ENCODE measurements at places on chromosomes 2 and 18.

DNA sequence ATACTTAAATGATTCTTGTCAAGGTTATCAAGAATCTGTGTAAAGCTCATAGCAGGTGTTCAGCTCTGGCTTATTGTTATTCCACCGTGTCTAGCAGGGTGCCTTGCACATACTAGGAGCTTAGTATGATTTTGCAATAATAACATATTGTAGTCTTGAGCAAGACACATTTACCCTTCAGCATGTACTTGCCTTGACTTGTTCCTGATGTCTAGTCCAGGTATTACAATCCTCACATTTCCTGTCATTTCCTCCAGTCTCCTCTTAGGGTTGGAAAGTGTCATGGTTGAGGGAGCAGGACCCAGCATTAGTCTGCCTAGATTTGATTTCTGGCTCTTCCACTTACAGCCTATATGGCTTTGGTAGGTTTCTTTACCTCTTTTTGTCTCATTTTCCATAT is 246.1 kb downstream of the RAD51AP2 start:
- no peak for DNase-seq

DNA sequence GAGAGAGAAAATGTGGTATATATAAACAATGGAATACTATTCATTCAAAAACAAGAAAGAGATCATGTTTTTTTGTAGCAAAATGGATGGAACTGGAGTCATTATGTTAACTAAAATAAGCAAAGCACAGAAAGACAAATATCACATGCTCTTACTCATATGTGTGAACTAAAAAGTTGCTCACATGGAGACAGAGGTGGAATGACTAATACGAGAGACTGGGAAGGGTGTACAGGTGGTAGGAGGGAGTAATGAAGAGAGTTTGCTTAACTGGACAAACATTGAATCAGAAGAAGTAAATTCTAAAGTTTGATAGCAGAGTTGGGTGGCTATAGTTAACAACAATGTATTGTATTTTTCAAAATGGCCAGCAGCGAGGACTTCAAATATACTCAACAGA is 1080.7 kb upstream of the CHAC2 start:
- no peak for DNase-seq

- peak; percentile 62 for DNase-seq
These were observed at the start of gene CYP27A1 for GRCh38 chr2:218781691-218782527. Gene CYP27A1, plus strand, starts transcription at chr2:218782147. Its CDS starts 36 bp downstream, at chr2:218782183.

DNA sequence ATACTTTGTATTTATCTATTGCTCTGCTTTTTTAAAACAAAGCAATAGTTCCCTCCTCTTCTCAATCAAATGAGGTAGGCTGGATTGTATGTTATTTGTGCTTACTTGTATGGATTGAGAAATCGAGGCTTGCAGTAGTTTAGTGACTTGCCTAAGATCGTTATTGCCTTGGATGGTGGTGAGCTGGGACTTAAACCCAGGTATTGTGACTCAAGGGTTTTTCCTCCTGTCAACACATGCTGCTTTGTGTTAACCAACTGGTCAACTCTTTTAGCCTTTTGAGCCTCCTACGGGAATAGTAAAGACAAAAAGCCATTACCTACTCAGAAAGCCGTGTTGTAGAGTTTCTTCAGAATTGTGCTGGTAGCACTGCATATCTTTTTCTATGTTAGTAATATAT is 95.2 kb upstream of the THUMPD2 start:
- no peak for DNase-seq

DNA sequence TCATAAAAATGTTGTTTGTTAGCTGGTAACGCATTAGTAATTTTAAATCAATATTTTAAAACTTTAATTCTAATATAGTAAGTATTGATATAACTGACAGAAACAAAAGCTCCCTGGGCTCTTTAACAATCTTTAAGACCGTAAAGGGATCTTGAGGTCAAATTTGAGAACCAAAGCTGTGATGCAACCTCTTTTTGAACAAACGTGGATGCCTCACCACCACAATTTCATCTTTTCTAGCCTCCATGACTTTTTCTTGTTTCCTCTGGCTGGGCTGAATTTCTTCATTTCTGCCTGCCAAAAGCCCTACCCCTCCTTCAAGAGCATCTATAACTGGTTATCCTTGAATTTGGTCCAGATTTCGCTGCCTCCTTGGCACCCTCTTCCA is 563 bp upstream of the POLE4 start:
- no peak for DNase-seq

- peak; percentile 19 for DNase-seq
These were observed 586 bp downstream of the STK16 start for GRCh38 chr2:219245899-219246230.

DNA sequence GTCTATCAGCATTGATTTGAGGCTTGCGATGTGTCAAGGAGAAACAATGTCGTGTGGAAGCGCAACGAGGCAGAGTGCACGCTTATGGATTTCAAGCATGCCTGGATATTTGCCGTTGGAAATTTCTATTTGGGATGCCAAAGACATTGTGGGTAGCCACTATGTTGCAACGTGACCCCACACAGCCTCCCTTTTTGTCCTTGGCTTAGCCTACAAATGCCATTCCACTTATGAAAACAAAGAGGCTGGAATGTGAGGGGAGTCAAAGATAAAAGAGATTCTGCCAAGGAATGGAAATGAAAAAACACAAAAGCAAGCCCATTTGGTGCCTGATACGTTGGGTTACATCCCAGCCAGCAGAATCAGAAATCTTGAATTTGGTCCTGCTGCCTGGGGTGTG is 721.2 kb downstream of the GALR1 start:
- no peak for DNase-seq

DNA sequence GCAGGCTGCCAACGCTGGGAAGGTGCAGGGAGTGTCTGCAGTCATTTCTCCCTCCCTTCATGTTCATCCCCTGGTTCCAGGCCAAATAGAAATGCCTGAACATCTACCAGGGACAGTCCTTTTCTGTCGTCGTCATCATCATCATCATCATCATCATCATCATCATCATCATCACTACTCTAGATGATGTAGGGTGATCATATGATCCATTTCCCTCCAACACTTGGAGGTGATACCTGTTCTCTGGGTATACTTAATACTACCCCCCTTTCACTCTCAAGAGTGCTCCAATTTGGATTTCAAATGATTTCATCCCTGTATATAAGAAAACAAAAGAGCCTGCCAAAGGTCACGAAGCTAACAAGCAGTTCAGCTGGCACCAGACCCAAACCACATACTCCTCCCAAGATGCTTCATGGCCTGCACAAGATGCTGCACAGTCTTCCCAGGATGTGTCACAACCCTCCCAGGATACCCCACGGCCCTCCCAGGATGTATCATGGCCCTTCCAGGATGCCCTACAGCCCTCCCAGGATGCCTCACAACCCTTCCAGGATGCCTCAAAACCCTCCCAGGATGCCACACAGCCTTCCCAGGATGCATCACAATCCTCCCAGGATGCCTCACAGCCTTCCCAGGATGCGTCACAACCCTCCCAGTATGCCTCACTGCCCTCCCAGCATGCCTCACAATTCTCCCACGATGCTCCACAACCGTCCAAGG is 257.9 kb downstream of the DYSF start:
- peak; percentile 53 for DNase-seq

GRCh38 chr2:231727621-231728020 is 19.3 kb downstream of the PTMA start:
- DNase-seq = no peak

GRCh38 chr2:24307961-24308360 is 52.4 kb downstream of the ITSN2 start:
- no peak for DNase-seq

- no peak for DNase-seq
These were observed 101.4 kb upstream of the PPP1CB start for GRCh38 chr2:28650266-28650584.

DNA sequence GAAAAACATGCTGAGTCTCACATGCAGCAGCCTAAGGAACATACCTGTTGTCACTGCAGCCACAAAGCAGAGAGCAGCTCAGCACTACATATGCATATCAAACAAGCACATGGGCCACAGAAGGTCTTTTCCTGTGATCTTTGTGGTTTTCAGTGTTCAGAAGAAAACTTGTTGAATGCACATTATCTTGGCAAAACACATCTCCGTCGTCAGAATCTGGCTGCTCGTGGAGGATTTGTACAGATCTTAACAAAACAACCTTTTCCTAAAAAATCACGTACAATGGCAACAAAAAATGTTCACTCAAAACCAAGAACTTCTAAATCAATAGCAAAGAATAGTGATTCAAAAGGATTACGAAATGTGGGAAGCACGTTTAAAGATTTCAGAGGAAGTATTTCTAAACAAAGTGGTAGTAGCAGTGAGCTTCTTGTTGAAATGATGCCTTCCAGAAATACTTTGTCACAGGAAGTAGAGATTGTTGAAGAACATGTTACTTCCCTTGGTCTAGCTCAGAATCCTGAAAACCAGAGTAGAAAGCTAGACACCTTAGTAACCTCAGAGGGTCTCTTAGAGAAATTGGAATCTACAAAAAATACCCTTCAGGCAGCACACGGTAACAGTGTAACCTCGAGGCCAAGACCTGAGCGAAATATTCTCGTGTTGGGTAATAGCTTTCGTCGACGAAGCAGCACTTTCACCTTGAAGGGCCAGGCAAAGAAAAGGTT is 34.1 kb downstream of the ZNF407 start:
- peak; percentile 10 for DNase-seq

DNA sequence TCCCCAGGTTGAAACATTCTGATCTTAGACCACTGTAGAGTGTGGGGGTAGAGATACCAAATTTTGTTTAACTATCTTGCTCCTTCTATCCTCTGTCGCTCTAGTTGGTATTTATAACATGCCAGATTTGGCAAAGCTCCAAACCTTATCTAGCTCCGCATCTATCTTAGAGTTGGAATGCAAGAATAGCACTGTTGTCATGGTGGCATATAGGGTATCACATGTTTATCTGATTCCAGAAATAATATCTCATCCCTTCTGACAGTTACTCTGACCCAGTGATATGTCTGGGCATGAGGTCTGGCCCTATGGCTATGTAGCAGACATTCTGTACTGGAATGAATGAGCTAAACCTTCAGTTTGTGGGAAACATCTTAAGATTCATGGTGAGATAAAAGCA is 51.7 kb downstream of the CABYR start:
- DNase-seq = no peak

GRCh38 chr2:217966423-217967070 is 36.2 kb downstream of the TNS1 start:
- DNase-seq = no peak

DNA sequence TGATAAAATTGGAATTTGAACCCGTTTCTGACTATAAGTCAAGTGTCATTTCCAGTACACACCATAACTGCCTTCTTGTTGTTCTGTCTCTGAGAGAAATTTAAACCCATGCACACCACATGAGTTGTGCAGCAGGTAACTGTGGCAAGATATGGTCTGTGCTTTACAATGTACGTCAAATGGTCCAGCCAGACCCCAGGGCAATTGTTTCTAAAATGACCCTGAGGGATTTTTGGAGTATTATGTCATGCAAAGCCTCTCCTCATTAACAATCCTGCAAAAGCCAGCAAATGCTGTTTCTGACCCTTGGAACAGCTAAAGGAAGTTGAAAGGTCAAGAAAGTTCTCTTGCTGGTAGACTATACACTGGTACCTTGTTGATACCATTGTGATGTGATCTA is 47.7 kb upstream of the WIPF1 start:
- DNase-seq = no peak

- DNase-seq = no peak
These were observed 24.9 kb downstream of the CCBE1 start for GRCh38 chr18:59672235-59672711.

- no peak for DNase-seq
These were observed 41.4 kb upstream of the DTNB start for GRCh38 chr2:25714740-25715139.

DNA sequence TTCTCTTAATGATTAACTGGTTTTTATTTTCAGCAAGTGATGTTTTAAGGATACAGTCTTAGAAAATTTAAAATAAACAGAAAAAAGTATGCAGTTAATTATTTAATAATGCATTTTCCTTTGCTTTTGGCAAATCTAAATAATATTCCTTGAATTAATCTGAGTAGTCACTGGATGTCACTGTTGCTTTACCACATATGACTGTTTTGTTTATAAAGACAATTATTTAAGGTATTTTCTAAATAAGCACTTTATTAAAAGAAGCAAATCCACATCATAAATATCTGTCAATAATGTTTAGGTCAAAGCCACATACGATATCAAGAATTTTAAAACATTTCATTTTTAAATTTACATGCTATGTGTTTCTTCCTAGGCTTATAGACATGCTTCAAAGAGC is 40.6 kb upstream of the TFPI start:
- DNase-seq = no peak

DNA sequence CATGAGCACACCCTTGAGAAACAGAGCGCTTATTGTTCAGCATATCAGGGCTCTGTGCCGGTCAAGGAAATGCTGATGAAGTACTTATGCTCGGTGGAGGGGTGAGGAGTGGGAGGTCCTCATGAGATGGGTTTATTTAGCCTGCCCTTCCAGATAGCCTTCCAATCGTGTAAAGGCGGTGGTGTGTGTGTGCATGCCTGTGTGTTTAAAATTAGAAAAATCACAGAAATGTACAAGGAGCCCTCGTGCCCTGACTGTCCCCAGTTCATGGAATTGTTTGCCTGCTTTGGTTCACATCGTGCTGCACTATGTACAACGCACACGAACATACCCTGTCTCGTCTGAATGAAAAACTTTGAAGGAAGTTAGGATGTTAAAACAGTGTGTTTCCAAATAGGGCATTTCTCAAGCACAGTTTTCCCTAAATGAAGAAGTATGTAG is 158.6 kb downstream of the AQP4 start:
- no peak for DNase-seq

DNA sequence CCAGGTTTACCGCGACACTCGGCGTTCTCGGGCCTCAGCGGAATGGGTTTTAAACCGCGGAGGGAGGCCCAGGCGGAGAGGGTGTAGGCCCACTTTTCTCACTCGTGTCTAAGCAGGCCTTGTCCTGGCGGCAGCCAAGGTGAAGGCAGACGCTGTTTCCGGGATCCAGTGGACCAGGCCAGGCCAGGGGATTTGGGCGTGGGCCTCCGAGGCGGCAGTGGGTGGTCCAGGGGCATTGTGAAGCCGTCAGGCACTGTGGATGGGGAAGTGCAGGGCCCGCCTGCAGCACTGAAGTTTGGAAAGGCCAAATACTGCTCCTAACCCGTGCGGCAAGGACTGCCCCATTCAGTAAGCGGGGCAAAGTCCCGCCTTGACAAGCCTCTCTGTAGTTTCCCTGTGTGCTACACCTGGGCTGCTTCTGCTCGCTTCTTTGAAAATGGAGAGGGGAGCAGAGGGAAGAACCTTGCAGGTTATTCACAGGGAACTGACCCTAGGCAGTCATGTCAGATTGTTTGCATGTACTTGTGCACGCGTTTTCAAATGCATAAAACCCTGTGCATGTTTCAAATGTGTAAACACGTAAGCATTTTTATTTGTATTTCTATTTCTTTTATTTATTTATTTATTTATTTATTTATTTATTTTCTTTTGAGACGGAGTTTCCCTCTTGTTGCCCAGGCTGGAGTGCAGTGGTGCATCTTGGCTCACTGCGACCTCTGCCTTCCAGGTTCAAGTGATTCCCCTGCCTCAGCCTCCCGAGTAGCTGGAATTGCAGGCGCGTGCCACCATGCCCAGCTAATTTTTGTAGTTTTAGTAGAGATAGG is 7.5 kb upstream of the DLX2 start:
- no peak for DNase-seq

Measured in muscle of arm (tissue), 14 donors.